ENCODE measurements at places on chromosomes 2 and 18.

- DNase-seq = no peak
Measured at GRCh38 chr18:305003-305501, 37.2 kb upstream of the THOC1 start.

- no peak for DNase-seq
Measured at GRCh38 chr2:29336341-29337241, 221.4 kb downstream of the CLIP4 start.

- DNase-seq = no peak
Measured at GRCh38 chr2:209990838-209991237, 11.6 kb upstream of the RPE start.

GRCh38 chr2:127392828-127393578, 5.2 kb upstream of the MAP3K2 start:
- no peak for DNase-seq

DNA sequence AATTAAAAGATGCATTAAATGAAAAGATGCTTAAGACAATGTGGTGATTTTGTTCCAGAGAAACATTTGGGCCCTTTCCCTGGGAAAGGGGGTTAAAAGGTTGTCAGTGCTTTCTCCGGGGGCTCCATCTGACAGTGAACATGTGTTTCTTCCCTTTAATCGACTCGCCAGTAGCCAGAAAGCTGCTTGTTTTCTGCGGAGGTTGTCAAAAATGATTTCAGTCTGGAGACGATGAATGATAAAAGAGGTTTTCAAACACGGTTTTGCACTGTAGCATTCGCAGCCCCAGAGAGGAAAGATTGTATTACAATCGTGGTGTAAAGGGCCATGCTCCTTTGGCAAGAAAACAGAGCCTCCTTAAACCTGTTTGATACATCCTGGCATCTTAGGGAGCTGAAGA, 111.5 kb upstream of the MEIS1 start:
- no peak for DNase-seq

Measured in activated T-helper 9 cell treated with anti-CD3 and anti-CD28 coated beads, Interleukin-2, amount 50 U/mL, for 16 hours (primary cell).